ENCODE measurements at places on chromosomes 16 and 17.

GRCh38 chr17:21184570-21184969, 29.4 kb downstream of the TMEM11 start:
- no peak for DNase-seq

GRCh38 chr16:23893986-23894385, 58.2 kb downstream of the PRKCB start:
- no peak for DNase-seq

DNA sequence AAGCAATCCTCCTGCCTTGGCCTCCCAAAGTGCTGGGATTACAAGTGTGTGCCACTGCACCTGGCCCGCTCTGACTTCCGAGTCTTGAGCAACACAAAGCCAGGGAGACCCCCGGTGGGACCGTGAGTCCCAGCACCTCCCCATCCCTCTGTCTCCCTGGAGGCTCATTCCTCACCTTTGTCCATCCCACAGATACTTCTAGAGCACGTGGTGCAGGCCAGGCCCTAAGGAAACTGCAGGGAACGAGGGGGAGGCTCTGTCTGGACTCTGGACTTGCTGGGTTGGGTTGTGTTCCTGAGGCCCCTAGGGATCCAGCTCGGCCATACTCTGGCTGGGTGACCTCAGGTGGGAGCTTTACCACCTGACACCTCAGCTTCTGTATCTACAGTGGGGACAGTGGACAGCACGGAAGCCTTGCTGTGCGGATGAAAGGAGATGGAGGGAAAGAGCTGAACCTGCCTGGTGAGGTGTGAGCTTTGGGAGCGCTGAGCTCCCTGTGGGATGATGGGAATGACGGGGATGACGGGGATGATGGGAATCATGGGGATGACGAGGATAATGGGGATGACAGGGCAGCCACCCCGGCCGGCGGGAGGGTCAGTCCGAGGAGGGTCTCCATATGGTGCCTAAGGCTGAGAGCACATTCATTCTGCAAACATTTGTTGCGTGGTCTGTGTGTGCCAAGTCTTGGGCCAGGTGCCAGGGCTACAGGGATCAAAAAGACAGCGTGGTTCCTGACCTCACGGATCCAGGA, 26.6 kb downstream of the C16orf74 start:
- DNase-seq, result no peak

GRCh38 chr17:44203731-44204440, 4.2 kb upstream of the ATXN7L3 start:
- DNase-seq, result no peak

DNA sequence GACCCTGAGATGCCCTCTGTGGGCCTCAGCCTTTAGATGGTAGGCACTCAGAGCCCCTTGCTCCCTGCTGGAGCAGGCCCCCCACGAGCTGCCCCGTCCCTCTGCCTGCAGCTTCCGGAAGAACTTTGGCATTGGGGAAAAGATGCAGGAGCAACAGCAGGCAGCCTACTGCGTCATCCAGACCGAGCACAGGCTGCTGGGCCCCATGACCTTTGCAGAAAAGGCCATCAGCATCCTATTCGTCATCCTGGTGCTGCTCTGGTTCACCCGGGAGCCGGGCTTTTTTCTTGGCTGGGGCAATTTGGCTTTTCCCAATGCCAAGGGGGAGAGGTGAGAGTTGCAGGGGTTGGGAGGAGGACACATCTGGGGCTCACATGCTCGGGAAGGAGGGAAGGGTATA, 12.7 kb upstream of the FOXN1 start:
- no peak for DNase-seq

DNA sequence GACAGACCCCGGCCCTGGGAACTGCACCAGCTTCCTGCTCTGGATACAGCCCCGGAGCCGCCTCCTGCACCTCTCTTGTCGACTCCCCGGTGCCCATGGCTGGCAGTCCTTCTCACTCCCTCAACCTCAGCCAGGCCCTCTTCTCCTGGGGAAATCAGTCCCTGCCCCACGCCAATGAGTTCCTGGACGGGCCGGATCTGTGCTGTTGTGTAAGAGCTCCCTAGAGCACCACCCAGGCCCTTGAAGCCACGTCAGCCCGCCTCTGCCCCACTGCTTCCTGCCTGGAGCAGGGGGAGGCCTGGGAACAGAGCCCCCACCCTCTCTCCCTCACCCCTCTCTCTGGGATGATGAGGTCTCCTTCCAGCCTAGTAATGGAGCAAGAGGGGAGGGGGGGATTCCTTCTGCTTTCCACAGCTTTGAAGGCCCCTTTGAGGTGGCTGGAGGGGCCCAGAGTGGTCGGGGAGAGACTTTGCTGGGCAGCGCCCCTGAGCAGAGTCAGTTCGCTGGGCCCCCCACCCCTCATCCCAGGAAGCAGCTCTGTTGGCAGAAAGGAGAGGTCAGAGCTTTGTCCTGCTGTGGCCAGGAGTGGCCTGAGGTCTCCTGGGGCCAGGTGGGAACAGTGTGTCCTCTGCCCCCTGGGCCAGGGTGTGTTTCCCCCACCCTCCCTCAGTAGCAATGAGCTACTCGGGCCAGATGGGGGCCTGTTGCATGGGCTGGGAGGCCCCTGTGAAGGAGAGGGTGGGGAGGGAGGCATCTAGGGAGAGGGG, 3.8 kb downstream of the PRR29 start:
- no peak for DNase-seq

- peak; percentile 41 for DNase-seq
Measured at GRCh38 chr16:728131-728889, 1.4 kb downstream of the HAGHL start.

- DNase-seq, result no peak
Measured at GRCh38 chr17:8384801-8385378, 1.9 kb upstream of the RPL26 start.

GRCh38 chr16:24046442-24046841, 209.7 kb upstream of the CACNG3 start:
- no peak for DNase-seq

- DNase-seq, result no peak
Measured at GRCh38 chr17:7001318-7001961, 5.6 kb downstream of the ALOX12 start.

DNA sequence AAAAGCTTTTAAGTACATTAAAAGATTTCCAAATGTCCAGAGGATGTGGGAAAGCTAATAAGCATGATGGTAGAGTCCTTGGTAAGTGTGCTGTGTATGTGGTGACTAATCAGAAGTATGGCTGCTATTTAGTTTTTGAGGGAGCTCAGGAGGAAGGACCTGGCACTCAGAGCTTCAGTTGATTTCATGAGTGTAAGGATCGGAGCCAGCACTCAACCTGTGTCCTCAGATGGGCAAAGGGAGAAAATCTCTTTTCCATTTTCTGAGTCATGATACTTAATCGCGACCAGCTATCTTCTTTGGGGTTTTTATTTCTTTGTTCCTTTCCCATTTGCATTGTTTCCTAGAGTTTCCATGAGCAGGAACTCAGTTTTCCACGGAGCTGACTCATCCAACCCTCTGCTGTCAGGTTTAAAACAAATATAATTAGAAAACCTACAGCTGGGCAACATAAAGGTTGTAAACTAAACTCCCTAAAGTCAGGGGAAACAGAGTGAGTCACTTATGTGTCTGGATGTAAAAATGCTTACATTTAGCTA, 125.4 kb downstream of the MAP2K6 start:
- no peak for DNase-seq

- DNase-seq, result no peak
Measured at GRCh38 chr17:76946772-76947135, 78.5 kb downstream of the MGAT5B start.

- no peak for DNase-seq
Measured at GRCh38 chr16:72427051-72427782, 255.3 kb upstream of the PMFBP1 start.

GRCh38 chr17:1714427-1714979, 4.3 kb upstream of the TLCD2 start:
- no peak for DNase-seq

GRCh38 chr17:82487910-82488309, 29.4 kb downstream of the NARF start:
- no peak for DNase-seq

DNA sequence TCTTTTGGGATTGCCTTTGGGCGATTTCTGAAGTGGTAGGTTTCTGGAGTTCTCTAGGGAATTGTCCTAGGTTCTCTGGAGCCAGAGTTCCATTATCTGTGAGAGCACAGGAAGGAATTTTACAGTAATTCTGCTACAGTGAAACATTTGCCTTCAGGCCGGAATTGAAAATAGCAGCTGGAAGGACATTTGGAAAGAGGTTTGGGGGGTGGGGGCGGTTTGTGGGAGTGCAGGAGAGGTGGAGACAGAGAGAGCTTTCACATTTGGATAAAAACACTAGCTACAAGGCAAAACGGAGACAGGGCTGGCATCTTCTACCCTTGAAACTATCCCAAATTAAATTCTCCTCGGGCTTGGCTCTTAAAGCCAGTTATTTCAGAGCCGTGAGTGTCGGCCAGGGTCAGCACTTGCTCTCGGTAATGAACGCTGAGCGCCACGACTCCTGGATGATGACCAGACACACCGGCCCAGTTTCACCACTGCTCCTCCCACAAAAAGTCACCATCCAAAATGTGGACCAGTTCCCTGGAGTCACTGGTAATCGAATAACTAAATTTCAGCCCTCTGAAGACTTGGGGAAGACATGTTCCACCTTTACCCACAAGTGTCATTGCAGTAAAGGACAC, 67.7 kb upstream of the TANC2 start:
- DNase-seq, result no peak

GRCh38 chr16:76535-77272, 1.3 kb upstream of the MPG start:
- DNase-seq, result no peak

GRCh38 chr16:28826141-28826540, 3.3 kb downstream of the ATXN2L start:
- DNase-seq, result no peak
